ENCODE measurements at places on chromosomes 6 and 20. TPM values are rescaled to one million over a fixed set of nuclear protein-coding genes. Genes with fewer than 3 reads are reported as not detected.

DNA sequence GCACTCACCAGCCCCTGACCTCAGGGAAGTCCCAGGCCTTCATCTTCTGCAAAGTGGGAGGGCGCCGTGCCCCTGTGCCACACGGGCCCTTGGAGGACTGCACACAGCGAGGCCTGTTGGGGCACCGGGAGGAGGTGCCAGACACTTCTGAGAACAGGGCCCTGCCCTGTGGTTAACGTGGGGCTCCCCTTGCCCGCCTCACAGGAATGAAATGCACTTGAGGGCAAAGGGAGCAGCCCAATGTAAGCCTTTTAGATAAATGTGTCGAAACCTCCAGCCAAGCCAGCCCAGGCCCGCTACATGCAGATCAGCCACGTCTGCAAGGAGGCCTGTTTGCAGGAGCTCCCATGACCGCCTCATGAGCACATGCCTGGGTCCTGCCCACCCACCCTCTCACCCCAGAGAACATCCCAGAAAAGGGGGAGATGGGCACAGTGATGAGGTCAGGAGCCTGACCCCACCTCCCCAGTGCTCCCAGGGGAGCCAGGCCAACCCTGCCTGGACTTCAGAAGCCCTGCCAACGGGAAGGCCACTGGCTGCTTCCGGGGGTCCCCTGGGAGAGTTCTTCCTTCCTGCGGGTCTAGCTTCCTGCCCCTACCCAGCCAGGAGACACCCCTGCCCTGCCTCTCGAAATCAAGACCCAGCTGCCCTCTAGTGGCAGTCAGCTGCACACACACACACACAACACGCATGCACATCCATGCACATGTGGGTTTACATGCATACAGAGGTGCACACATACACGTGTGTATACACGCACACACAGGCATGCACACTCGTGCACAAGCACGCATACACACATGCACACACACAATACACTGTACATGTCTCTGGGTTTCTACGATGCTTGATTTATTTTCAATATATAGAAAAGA, 178.7 kb downstream of the TAF4 start:
- DNase-seq: peak; percentile 45

TGM3 gene
- not detected for total RNA-seq

TRIM10 gene
- total RNA-seq: not detected

ARHGAP40 gene
- total RNA-seq: not detected

- DNase-seq: no peak
Measured at GRCh38 chr20:24589381-24589780, 120.0 kb downstream of the SYNDIG1 start.

- no peak for DNase-seq
Measured at GRCh38 chr6:101114703-101115102, 233.6 kb upstream of the ASCC3 start.

- no peak for DNase-seq
Measured at GRCh38 chr6:16400248-16400760, 161.9 kb downstream of the GMPR start.

GRCh38 chr6:63372951-63373533, 53.3 kb upstream of the LGSN start:
- no peak for DNase-seq

GRCh38 chr20:47816487-47817451, 31.5 kb upstream of the SULF2 start:
- DNase-seq: no peak

DNA sequence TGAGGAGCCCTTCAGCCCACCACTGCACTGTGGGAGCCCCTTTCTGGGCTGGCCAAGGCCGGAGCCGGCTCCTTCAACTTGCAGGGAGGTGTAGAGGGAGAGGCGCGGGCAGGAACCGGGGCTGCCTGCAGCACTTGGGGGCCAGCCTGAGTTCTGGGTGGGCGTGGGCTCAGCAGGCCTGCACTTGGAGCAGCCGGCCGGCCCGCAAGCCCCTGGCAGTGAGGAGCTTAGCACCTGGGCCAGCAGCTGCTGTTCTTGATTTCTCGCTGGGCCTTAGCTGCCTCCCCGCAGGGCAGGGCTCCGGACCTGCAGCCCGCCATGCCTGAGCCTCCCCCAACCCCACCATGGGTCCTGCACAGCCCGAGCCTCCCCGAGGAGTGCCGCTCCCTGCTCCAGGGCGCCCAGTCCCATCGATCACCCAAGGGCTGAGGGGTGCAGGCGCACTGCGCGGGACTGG, 101.7 kb upstream of the ADGRB3 start:
- no peak for DNase-seq

DNA sequence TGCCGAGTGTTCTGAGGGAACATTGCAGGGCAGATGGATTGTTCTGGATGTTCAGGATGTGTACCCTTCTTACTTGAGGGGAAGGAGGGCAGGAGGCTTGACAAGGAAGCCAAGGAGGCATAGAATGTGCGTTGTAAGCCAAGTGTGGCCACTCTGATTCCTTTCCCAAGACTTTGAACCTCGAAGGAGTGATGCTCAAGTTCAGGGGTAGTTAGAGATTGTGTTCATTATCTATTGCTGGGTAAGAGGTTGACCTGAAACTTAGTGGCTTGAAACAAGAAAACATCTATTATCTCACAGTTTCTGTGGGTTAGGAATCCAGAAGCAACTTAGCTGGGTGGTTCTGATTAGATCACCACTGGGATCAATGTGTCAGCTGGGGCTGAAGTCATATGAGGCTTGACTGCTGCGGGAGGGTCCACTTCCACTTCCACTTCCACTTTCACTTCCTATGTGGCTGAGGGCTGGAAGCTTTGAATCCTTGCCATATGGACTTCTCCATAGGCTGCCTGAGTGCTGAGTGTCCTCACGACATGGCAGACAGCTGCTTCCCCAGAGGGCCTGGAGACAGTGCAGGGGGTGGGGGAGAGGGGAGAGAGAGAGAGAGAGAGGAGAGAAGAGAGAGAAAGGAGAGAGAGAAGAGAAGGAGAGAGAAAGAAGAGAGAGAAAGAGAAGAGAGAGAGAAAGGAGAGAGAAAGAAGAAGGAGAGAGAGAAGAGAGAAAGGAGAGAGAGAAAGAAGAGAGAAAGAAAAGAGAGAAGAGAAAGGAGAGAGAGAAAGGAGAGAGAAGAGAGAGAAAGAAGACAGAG, 6.9 kb upstream of the CD40 start:
- DNase-seq: no peak

DNA sequence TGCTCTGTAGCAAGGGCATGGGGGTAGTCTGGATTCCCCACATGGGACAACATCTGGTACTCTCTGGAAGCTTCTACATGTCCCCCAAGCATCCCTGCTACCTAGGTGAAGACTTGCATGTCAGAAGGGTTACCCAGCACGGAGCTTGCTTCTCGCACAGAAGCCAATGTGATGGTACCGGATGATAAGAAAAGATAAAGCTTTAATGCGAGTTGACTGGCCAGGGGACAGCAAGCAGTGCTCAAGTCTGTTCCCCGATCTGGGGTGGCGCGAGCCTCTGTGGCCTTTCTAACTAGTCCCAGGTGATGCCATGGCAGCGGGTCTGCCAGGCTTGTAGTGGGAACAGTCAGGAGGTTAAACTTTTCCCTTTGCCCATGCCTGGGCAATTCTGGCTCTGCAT, 70.0 kb upstream of the TIAM2 start:
- DNase-seq: no peak

PROKR2 gene
- total RNA-seq: not detected

- no peak for DNase-seq
Measured at GRCh38 chr20:11030351-11030750, 356.6 kb upstream of the JAG1 start.

GRCh38 chr6:125974214-125974866, 12.0 kb upstream of the TRMT11 start:
- no peak for DNase-seq

TOX2 gene
- 4.6 TPM for total RNA-seq
